Upper lobe of left lung (tissue), 6 donors: ENCODE measurements at places on chromosomes 4 and X.

GRCh38 chr4:38667085-38667893 is 3.3 kb downstream of the KLF3 start:
- H3K4me3 ChIP-seq, result peak overlapping the region; percentile 59
- H3K27me3 ChIP-seq, result no peaks in the 10 kb centered on the region
- peaks cover 77% of the 10 kb centered on the region for H3K4me1 ChIP-seq
- no peak for DNase-seq
- H3K36me3 ChIP-seq, result no peaks in the 10 kb centered on the region

- no peak overlapping the region for H3K4me3 ChIP-seq
- no peak overlapping the region for H3K27ac ChIP-seq
- H3K4me1 ChIP-seq, result no peaks in the 10 kb centered on the region
- no peaks in the 10 kb centered on the region for H3K27me3 ChIP-seq
- no peak for DNase-seq
- no peaks in the 10 kb centered on the region for H3K36me3 ChIP-seq
These were observed 171.4 kb downstream of the NWD2 start for GRCh38 chr4:37415845-37416369.

- H3K27ac ChIP-seq, result no peak overlapping the region
- H3K27me3 ChIP-seq, result no peaks in the 10 kb centered on the region
- H3K36me3 ChIP-seq, result no peaks in the 10 kb centered on the region
- no peak for DNase-seq
- no peak overlapping the region for H3K4me3 ChIP-seq
- no peaks in the 10 kb centered on the region for H3K4me1 ChIP-seq
These were observed 885.0 kb upstream of the EPHA5 start for GRCh38 chr4:66555301-66555700.

- H3K4me1 ChIP-seq, result no peaks in the 10 kb centered on the region
- H3K36me3 ChIP-seq, result no peaks in the 10 kb centered on the region
- H3K27ac ChIP-seq, result no peak overlapping the region
- H3K4me3 ChIP-seq, result no peak overlapping the region
- no peak for DNase-seq
These were observed 28.2 kb downstream of the DCAF12L2 start for GRCh38 chrX:126137899-126138298.

DNA sequence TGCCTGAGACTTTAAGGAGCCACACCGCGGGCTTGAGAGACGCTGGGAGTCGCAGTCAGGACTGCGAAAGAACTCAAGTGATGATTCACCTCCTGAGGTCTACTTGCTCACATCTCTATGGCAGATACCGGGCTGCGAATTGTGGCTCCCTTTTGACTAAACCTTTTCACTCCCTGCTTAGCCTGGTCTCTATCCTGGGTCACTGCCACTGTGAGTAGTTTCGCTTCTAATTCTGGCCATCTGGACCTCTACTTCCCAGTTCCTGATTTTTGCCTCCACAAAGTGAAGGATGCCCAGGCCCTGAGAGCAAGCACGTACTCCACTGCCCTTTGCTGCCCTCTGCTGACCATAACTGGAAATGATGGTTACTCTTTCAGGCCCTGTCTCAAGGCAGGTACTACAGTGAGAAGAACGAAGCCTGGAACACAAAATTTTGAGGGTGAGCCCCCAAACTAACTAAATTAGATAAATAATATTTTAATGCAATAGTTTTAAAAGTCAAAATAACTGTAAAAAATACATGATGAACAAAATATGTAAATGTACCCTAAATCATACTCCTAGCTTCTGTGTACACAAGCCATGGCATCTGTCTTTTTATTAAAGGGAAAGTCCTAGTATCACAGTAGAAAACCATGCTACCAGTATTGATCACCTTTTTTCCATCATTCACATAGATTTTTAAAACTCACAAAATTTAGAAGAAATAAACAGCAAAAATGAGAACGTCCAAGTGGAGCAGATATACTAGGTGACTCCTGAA is 16.7 kb downstream of the MAD2L1 start:
- no peaks in the 10 kb centered on the region for H3K36me3 ChIP-seq
- DNase-seq, result peak; percentile 79
- no peak overlapping the region for H3K4me3 ChIP-seq
- no peak overlapping the region for H3K27ac ChIP-seq

GRCh38 chr4:174214101-174214878 is 69.2 kb downstream of the FBXO8 start:
- peak overlapping the region; percentile 1 for H3K4me3 ChIP-seq
- H3K27me3 ChIP-seq, result peaks cover 65% of the 10 kb centered on the region
- H3K4me1 ChIP-seq, result peaks cover 16% of the 10 kb centered on the region
- peak; percentile 68 for DNase-seq
- no peak overlapping the region for H3K27ac ChIP-seq

GRCh38 chr4:165385126-165385525 is 6.3 kb downstream of the CPE start:
- no peak for DNase-seq
- no peak overlapping the region for H3K27ac ChIP-seq
- H3K36me3 ChIP-seq, result no peaks in the 10 kb centered on the region
- no peaks in the 10 kb centered on the region for H3K4me1 ChIP-seq
- no peaks in the 10 kb centered on the region for H3K27me3 ChIP-seq

- no peak overlapping the region for H3K27ac ChIP-seq
- H3K36me3 ChIP-seq, result no peaks in the 10 kb centered on the region
- H3K4me1 ChIP-seq, result no peaks in the 10 kb centered on the region
- no peak for DNase-seq
These were observed 42.1 kb upstream of the CCDC160 start for GRCh38 chrX:134194915-134195314.

- H3K4me1 ChIP-seq, result no peaks in the 10 kb centered on the region
- no peak overlapping the region for H3K4me3 ChIP-seq
- no peaks in the 10 kb centered on the region for H3K27me3 ChIP-seq
- H3K27ac ChIP-seq, result no peak overlapping the region
These were observed 1083.9 kb upstream of the INTU start for GRCh38 chr4:126548890-126549289.

GRCh38 chr4:6424425-6424824 is 48.0 kb downstream of the PPP2R2C start:
- no peaks in the 10 kb centered on the region for H3K4me1 ChIP-seq
- no peaks in the 10 kb centered on the region for H3K27me3 ChIP-seq
- DNase-seq, result no peak
- no peaks in the 10 kb centered on the region for H3K36me3 ChIP-seq
- no peak overlapping the region for H3K27ac ChIP-seq

GRCh38 chrX:43679778-43680177 is 23.7 kb downstream of the MAOA start:
- H3K36me3 ChIP-seq, result no peaks in the 10 kb centered on the region
- DNase-seq, result no peak
- H3K27me3 ChIP-seq, result no peaks in the 10 kb centered on the region
- peaks cover 14% of the 10 kb centered on the region for H3K4me1 ChIP-seq
- no peak overlapping the region for H3K4me3 ChIP-seq
- no peak overlapping the region for H3K27ac ChIP-seq

DNA sequence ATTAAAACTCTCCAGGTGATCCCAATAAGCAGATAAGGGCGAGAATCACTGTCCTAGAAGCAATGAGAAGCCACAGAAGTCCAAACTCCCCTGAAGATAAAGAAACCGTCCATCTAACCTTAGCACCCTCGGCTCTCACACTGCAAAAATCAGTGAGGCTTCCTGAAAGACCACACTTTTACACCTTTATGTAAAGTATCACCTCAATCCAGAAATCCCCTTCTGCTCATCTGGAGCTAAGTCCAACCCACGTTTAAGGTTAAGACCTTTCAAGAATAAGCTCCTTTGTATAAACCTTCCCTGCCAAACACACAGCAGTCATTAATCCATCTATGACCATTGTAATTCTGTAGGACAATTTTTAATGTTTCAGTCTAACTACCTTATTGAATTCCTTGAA is 41.7 kb downstream of the LIN54 start:
- H3K36me3 ChIP-seq, result peaks cover 7% of the 10 kb centered on the region
- H3K27ac ChIP-seq, result no peak overlapping the region
- H3K27me3 ChIP-seq, result no peaks in the 10 kb centered on the region

- peaks cover 38% of the 10 kb centered on the region for H3K36me3 ChIP-seq
- peaks cover 5% of the 10 kb centered on the region for H3K4me1 ChIP-seq
- no peaks in the 10 kb centered on the region for H3K27me3 ChIP-seq
These were observed 13.5 kb downstream of the NOP14 start for GRCh38 chr4:2949782-2950125.

DNA sequence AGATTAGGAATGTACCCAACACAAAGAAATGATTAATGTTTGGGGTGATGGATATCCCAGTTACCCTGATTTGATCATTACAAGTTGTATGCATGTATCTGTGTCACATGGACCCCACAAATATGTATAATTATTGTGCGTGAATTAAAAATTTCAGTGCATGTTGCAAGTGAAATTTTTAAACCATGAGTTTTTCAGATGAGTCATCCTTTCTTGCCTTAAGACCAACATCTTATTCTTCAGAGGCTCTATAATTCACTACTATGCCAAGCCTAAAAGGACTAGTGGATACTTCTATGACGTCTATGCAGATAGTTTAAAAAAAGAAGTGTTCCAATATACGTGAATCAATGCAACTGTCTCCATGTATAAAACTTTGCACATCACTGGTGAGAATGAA is 113.0 kb upstream of the SH3RF1 start:
- H3K4me3 ChIP-seq, result no peak overlapping the region
- DNase-seq, result no peak
- H3K27me3 ChIP-seq, result no peaks in the 10 kb centered on the region
- no peaks in the 10 kb centered on the region for H3K4me1 ChIP-seq

GRCh38 chrX:120236687-120237479 is 13.7 kb upstream of the ZBTB33 start:
- H3K36me3 ChIP-seq, result no peaks in the 10 kb centered on the region
- DNase-seq, result no peak
- no peaks in the 10 kb centered on the region for H3K4me1 ChIP-seq
- H3K27me3 ChIP-seq, result no peaks in the 10 kb centered on the region

GRCh38 chr4:73452953-73453700 is 17.1 kb downstream of the AFP start:
- no peak overlapping the region for H3K4me3 ChIP-seq
- H3K27me3 ChIP-seq, result no peaks in the 10 kb centered on the region
- no peaks in the 10 kb centered on the region for H3K36me3 ChIP-seq
- no peaks in the 10 kb centered on the region for H3K4me1 ChIP-seq
- H3K27ac ChIP-seq, result no peak overlapping the region

- no peaks in the 10 kb centered on the region for H3K27me3 ChIP-seq
- no peak for DNase-seq
- no peak overlapping the region for H3K27ac ChIP-seq
- no peaks in the 10 kb centered on the region for H3K36me3 ChIP-seq
- H3K4me1 ChIP-seq, result no peaks in the 10 kb centered on the region
These were observed 179.6 kb downstream of the CCNG2 start for GRCh38 chr4:77336411-77337142.

GRCh38 chr4:139806929-139807328 is 141.3 kb downstream of the MGST2 start:
- no peaks in the 10 kb centered on the region for H3K27me3 ChIP-seq
- no peak overlapping the region for H3K4me3 ChIP-seq
- no peaks in the 10 kb centered on the region for H3K36me3 ChIP-seq
- no peak overlapping the region for H3K27ac ChIP-seq
- no peak for DNase-seq

DNA sequence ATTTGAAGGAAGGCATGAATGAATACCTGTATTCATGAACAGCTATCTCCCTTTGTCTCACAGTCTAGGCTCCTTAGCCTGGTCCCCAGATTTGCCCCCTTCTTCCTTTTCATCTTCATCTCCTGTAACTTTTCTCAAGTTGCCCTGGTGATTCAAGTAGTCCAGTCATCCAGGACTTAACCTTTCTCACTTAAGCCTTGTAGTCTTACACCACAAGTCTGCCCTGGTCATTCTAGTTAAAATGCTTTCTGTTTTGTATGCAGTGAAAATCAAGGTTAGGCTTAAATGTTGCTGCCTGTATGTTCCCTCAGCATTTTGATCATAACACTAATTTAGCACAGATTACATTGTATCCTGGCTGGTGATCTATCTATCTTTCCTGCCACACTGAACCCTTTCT is 58.5 kb upstream of the SLC7A11 start:
- H3K27me3 ChIP-seq, result no peaks in the 10 kb centered on the region
- H3K4me3 ChIP-seq, result no peak overlapping the region
- no peaks in the 10 kb centered on the region for H3K36me3 ChIP-seq
- H3K4me1 ChIP-seq, result no peaks in the 10 kb centered on the region
- H3K27ac ChIP-seq, result no peak overlapping the region

GRCh38 chr4:153291562-153291961 is 52.9 kb upstream of the MND1 start:
- no peak for DNase-seq
- no peaks in the 10 kb centered on the region for H3K27me3 ChIP-seq

- no peaks in the 10 kb centered on the region for H3K27me3 ChIP-seq
- no peak overlapping the region for H3K27ac ChIP-seq
- H3K36me3 ChIP-seq, result no peaks in the 10 kb centered on the region
- no peak for DNase-seq
These were observed 242.7 kb downstream of the BCOR start for GRCh38 chrX:39854772-39855747.

- H3K27ac ChIP-seq, result peak overlapping the region; percentile 92
- H3K27me3 ChIP-seq, result no peaks in the 10 kb centered on the region
- H3K4me3 ChIP-seq, result peak overlapping the region; percentile 98
- H3K4me1 ChIP-seq, result peaks cover 34% of the 10 kb centered on the region
- peaks cover 20% of the 10 kb centered on the region for H3K36me3 ChIP-seq
These were observed 643 bp downstream of the SRP72 start for GRCh38 chr4:56468097-56468422.

DNA sequence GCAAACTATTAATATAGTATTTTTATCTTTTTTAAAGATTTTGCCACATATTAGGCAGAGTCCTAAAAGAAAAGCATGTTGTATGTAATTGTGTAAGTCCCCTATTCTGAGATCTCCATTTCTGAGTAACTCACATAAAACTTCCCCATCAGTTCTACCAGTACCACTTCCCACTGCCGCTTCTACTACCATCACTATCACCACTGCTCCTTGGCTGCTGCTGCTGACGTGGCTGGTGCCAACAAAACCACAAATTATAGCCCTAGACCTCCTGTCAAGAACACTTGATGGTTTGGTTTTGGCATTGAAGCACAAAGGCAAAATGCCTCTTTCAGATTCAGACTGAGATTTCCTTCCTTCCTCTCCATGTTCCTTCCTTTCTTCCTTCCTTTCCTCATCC is 106.4 kb downstream of the MMRN1 start:
- H3K27me3 ChIP-seq, result no peaks in the 10 kb centered on the region
- no peaks in the 10 kb centered on the region for H3K4me1 ChIP-seq
- H3K36me3 ChIP-seq, result no peaks in the 10 kb centered on the region
- no peak overlapping the region for H3K4me3 ChIP-seq
- no peak for DNase-seq
- H3K27ac ChIP-seq, result no peak overlapping the region

DNA sequence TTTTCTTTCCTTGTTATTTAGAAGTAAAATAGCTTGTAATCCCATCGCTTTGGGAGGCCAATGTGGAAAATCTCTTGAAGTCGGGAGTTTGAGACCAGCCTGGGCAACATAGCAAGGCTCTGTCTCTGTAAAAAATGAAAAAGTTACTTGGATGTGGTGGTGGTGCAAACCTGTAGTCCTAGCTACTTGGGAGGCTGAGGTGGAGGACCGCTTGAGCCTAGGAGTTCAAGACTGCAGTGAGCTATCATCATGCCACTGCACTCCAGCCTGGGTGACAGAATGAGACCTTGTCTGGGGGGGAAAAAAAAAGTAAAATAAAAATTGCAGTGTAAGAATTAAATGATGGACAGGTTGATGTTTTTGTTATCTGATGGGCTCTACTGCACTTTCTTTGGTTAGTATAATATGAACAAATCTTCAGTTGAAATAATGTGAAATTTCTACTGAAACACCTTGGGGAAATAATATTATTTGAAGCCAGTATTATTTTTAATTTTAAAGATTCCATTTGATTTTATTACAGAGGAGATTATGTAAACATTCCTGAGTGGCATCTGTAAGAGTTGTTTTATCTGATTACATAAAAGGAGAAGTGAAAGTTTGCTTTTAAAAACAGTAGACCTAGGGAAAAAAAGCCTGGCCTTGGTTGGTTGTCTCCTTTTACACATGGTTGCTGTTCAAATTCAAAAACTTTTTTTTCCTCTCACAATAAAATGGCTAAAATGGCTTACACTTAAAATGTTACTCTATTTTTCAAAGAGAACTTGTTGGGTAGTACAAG is 10.5 kb upstream of the NDUFC1 start:
- no peaks in the 10 kb centered on the region for H3K36me3 ChIP-seq
- no peak for DNase-seq
- no peak overlapping the region for H3K27ac ChIP-seq
- no peaks in the 10 kb centered on the region for H3K27me3 ChIP-seq
